ENCODE measurements at places on chromosomes 4 and X.

DNA sequence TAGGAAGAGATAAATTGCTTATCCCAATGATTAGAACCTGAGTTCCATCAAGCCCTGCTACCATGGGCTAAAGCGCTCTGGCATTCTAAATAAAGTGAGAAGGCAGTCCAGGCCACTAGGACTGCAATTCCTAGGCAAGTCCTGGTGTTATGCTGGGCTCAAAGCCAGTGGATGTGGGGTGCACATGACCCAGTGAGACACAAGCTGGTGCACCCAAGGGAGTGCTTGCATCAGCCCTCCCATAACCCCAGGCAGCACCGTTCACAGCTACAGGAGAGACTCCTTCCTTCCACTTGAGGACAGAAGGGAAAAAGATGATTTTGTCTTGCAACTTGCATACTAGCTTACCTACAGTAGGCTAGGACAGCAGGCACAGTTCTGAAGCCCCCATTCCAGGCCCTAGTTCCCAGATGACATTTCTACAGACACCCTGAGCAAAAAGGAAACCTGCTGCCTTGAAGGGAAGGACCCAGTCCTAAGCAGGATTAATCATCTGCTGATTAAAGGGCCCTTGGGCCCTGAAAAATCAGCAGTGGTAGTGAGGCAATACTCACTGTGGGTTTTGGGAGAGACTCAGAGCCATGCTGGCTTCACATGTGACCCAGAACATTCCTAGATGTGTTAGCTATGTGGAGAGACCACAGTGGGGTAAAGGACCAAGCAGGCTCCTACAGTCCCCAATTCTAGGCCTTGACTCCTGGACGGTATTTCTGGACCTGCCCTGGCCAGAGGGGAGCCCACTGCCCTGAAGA is 77.8 kb downstream of the KLHL13 start:
- DNase-seq = no peak

GRCh38 chr4:115484479-115484878 is 371.1 kb upstream of the NDST4 start:
- DNase-seq = no peak

GRCh38 chrX:48940404-48940955 is 16.9 kb downstream of the OTUD5 start:
- DNase-seq = no peak

GRCh38 chr4:115515772-115516171 is 402.4 kb upstream of the NDST4 start:
- no peak for DNase-seq

DNA sequence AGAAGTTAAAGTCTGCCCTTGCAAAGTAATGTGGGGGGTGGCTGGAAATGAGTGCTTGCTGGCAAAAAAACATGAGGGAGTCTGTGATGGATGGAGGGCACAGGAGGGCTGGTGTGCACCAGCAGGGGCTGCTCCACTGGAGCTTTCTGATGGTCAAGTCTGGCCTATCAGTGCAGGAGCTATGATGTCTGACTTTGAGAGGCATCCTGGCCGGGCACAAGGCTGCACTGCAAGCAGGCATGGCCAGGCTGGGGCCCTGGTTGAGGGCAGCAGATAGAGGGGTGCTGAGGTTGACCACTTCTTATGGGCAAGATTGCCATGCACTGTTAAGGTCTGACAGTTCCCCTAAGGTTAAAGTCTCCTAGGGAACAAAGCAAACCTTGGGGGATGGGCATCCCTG is 1140.2 kb downstream of the FAM133A start:
- DNase-seq = no peak

GRCh38 chr4:112736718-112737135 is 99.8 kb downstream of the LARP7 start:
- no peak for DNase-seq

DNA sequence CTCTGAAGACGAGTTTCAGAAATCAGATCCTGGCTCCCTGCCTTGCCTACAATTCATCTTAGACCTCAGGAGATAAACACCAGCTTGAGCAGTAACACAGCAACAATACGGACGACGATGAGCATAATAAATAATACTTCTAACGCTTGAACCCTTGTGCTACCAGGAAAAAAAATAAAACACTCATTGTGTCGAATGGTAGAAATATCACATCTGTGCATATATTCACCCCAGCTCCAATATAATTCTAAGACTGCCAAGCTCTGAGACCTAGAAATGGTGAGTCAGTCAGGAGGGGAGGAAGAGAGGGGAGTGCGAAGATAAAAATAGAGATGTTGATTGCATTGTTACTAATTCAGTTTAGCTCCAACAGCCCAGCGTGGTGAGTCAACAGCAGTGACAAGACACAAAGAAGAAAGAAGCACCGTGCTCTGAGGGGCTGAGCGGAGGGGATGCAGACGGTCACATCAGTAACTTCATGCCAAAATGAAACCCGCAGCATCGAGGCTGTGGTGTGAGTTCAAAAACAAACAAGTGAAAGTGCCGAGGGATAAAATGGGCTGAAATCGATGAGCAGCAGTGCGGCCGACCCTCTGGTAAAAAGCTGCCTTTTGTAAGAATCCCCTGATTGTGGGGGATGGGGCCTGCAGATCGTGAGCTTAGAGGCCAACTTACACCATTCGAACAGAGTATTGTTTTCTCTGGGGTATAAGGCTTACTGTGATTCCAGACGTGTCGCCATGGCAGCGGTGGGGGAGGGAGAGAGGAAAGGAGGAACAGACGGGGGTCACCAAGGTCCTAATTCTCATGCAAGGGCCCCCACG is 150.4 kb downstream of the MGST2 start:
- peak; percentile 81 for DNase-seq

GRCh38 chr4:19375931-19376330 is 875.8 kb upstream of the SLIT2 start:
- no peak for DNase-seq

DNA sequence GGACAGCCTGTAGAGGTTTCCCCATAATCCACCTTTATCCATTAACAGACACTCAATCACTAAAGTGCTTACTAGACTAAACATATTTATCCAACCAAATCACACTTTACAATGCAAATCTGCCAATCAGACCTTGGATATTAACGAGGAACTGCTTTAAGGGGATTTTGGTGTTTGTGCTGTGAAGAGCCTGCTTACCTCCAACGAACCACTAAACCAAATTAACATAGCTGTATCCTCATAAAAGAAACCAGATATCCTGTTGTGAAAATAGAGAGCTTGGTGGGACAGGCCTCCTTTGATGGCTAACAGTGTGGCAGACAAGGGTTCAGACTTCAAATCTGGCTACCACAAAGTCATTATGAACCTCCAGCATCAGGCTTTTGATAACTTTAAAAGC is 252.6 kb upstream of the HAND2 start:
- no peak for DNase-seq

GRCh38 chr4:78242071-78242470 is 184.9 kb downstream of the FRAS1 start:
- DNase-seq = no peak

DNA sequence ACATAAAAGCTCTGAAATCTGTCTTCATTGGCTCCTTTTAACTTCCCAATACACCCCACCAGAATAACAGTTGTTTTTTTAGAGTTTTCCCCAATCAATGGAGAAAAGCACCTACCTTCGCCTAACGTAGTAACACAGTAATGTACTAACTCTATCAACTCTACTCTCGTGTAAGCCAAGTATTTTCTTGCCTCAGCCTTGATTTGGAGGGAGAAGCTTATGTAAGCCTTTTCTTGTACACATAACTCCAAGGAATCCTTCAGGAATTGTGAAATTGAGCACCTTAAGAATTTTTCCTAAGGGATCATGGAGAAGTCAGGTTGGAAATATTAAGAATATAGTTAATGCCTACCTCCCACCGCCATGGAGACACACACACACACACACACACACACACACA is 181.2 kb downstream of the RAPGEF2 start:
- no peak for DNase-seq

DNA sequence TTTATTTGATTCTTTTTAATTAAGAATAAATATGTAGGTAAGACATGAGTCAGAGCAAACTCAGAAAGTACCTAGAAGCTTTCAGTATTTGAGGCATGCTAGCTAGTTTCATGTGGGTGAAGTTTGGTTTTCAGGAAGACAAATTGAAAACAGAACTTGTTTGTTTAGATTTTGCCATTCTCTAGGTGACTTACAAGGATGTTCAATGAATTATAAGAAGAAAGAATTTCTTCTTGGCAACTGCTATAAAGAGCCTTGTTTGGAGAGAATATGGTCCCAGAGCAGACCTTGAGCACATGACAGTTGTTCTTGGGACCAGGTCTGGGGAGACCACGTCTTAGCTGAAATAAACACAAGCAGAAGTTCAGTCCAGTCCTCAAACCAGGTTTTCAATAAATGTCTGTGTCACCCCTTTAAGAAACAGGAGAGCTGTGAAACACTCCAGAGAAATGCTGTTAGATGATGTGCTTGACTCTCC is 38.0 kb upstream of the IL21 start:
- DNase-seq = no peak

GRCh38 chr4:188915175-188915574 is 775.9 kb downstream of the TRIML1 start:
- DNase-seq = no peak

- DNase-seq = no peak
Observed at GRCh38 chr4:123603165-123603564, 206.6 kb downstream of the SPRY1 start.

- DNase-seq = no peak
Observed at GRCh38 chr4:186829097-186829496, 105.4 kb upstream of the FAT1 start.

- DNase-seq = no peak
Observed at GRCh38 chr4:26215725-26216124, 105.1 kb upstream of the RBPJ start.

Data from G401 (cell line).